ENCODE measurements at places on chromosomes 5 and 9. TPM values are rescaled to one million over a fixed set of nuclear protein-coding genes. Genes with fewer than 3 reads are reported as not detected.

Gene PCDHA1
- total RNA-seq = not detected

Gene CARD9
- 5.1 TPM for total RNA-seq

Gene PCDHAC1
- 0.29 TPM for total RNA-seq

Gene PLAC8L1
- total RNA-seq = not detected

Gene NRARP
- total RNA-seq = under 0.01 TPM

Gene MEF2C
- total RNA-seq = 9.4 TPM

Gene CYSRT1
- total RNA-seq = 1.1 TPM

Gene SHISAL2B
- not detected for total RNA-seq

Gene FAM240B
- not detected for total RNA-seq

Gene AJM1
- total RNA-seq = 0.88 TPM

Gene SPARC
- 4,600 TPM for total RNA-seq

DNA sequence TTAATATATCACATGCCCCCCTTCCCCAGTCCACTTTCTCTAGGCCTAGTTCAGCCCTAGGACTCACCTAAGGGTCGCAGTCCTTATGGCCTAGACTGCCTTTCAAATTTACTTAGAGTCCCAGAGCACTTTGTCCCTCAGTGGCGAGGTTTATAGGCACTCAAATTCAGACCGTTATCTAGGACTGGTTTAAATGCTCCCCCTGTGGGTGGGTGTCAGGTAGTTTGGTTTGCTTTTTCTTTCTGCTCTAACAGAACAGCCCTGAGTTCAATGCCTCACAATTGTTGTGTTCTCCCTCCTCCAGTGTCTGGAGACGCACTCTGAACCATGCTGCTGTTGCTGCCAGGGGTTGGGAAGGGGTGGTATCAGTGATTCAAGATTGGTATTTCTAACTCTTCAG is 317.1 kb downstream of the MAT2B start:
- no peak for DNase-seq

GRCh38 chr9:110114859-110115201 is 93.1 kb downstream of the C9orf152 start:
- no peak for DNase-seq

DNA sequence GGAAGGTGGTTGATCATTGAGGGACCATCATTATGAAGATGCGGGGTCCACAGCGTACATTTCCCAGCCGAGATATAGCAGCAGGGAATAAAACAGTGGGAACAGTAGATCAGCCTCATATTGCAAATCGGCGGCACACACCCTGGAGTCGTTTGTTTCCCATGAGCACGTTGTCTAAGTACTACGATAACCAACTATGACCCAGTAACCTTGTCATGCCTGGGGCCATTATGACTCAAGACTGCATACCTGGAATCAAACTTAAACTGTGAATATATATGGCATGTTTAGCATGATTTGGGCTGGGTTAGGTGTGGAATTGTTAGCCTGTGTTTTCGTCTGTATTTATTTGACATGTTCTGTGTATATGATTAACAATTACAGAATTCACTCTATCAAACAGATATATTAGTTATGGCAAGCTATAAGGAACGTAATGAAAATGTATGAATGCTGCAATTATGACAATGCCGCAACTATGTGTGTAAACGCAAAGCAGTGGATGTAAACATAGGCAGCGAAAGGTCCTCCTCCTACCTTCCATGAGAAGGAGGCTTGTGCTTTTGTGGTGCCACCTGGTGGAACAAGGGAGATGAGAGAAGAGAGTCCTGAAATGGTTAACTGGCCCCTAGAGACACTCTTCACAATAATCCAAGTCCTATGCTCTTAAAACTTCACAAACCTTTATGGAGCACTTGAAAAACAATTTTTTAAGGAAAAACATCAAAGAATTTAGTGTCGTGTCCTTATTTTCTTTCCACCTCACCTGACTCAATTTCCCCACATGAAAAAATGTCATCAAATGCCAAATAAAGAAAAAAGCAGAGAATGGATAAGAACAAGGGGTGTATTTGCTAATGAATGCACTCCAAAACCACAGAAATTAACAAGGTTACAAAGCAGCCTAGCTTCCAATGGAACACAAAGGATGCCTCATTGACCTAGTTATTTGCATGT is 47.1 kb downstream of the SEMA5A start:
- no peak for DNase-seq

- DNase-seq = no peak
These were observed 421.3 kb downstream of the CETN3 start for GRCh38 chr5:89988129-89988810.

DNA sequence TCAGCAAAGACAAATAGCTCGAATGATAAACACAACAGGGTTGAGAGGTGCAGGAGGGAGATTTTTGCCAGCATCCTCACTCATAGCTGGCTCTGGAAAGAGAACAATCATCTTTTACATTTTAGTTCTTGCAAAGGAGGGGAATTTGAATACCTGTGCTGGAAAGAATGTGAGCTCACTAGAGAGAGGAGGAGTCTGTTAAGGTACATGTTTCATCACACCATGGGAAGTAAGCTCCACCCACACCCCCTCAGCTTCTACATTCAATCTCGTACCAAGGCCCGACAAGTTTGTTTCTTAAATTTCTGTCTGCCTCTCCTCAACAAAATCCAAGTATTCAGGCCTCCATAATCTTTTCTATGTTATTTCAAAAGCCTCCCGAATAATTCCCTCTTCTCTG is 254.6 kb downstream of the BRINP1 start:
- no peak for DNase-seq

DNA sequence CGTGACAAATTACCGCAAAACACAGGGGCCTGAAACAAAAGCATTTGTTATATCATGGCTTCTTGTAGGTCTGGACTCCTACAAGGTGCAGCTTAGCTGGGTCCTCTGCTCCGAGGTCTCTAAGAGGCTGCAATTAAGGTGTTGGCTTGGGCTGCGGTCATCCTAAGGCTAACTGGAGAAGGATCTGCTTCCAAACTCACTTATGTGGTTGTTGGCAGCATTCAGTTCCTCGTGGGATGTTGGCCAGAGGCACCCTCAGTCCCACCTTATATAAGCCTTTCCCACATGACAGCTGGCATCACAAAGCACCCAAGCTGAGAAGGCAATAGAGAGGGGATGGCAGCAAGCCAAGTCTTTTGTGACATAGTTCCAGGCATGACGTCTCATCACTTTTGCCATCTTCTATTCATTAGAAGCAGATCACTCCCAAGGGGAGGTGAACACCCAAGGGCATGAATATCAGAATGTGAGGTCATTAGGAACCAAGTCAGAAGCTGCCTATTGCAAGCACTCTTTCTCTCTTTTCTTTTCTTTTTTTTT is 47.9 kb upstream of the ZBTB43 start:
- DNase-seq = no peak

DNA sequence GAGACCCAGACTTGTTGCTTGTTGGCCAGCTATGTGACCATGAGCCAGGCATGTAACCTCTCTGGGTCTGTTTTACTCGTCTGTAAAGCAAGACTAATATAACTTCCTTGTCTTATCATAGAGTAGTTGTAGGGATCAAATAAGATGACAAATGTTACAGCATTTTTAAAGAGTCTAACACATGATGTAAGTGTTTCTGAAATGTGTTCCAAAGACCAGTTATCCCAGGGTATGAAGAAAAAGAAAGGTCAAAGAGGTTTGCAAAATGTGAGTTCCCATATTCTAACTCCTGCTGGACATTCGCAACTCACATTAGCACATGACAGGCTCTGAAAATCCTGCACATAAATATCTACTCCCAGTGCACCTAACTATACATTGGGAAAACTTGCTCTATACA is 28.5 kb upstream of the MATR3 start:
- DNase-seq = no peak

DNA sequence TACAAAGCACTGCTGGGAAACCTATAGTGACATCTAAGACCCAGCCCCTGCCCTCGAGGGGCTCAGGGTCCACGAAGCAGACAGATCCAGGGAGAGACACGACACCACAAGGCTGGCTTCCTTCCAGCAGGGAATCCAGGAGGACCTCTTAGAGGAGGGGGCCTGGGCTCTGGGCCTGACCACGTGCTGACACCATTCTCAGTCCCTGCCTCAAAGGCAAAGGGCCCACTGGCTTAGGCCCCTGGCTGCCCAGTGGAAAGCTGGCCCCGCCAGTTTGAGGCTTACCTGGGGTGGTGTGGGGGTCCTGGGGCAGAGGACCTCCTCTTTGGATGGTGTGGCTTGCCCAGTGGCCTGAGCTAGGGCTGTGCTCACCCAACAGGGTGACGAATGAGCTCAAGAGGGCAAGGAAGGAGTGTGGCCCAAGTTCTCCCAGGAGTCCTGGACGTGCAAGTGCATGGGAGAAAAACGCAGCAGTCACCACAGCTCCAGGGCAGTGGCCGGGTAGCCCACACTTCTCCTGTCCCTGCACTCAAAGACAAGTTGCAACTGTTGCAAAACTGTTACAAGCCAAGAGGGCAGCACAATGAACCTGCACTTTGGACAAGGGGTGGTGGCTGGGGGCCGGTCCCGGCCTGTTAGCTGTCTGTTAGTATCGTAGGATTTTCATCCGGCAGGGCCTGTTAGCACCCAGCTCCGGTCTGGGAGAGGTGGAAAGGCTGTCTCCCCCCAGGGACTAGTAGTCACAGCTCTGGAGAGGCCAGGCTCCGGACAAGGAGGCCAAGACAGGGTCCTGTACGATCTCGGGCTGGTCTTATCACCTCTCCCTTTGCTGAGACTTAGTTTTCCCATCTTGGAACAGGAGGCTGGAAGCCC is 1.5 kb upstream of the SARDH start:
- peak; percentile 50 for DNase-seq

DNA sequence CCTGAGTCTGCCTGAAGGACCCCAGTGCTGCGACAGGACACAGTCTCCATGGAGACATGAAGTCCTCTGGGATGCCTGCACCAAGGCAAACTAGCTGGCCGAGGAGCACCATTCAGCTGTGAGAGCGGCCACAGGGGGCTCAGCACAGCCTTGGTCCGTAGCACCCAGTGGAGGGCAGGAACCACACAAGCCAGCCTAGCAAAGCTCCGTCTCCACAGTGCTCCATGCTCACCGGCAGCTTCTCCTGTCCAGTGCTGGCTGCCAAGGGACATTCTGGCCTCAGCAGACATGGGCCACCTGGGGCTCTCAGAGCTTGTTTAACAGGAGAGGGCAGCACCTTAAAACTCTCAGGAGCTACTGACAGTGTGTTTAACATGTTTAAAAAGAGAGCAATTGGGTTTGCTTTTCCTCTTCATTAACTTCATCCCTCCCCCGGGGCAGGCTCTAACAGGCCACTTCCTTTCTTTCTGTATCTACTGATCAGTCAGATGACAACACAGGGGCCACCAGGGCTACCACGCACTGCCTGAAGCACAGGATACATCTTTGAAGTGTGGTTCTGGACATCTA is 57.0 kb downstream of the SECISBP2 start:
- peak; percentile 46 for DNase-seq

DNA sequence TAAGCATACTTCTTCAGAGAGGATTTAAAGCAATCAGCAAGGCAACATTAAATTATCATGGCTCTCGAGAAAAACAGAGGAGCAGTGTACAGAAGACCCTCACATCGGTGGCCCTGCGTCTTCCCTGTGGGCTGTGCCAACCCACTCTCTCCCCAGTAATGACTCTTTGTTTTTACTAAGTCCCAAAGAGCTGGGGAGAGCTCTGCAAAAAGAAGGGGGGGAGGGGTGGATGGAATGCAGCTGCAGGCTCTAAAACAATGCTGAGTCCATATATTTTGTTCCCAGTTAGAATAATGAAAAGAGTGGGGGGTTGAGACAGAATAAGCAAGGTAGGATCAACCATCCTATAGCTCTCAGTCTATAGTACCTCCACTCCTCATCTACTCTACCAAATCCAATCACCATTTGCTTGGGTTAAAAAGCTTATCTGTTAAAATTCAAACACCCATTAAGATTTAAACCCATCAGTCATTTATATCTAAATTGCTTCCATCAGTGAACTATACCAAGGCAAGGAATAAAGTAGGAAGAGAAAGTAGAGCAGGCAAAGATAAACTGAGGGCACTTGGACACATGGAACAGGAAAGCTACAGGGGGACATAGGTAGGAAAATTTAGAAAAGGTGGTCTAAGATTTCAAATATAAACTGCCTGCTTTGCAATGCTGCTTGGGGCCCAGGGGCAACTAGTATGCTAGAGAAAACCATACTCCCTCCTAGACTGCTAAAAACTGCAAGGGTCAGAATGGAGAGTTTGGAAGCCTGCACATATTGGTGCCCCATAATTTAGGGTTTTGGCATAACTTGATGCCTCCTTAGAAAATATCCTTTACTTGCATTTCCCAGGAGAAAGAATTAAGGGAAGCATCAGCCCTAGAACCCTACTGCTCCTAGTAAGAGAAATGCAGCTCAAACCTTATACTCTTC is 20.6 kb downstream of the ELL2 start:
- no peak for DNase-seq

- no peak for DNase-seq
These were observed 125.0 kb upstream of the PITX1 start for GRCh38 chr5:135158982-135159381.

DNA sequence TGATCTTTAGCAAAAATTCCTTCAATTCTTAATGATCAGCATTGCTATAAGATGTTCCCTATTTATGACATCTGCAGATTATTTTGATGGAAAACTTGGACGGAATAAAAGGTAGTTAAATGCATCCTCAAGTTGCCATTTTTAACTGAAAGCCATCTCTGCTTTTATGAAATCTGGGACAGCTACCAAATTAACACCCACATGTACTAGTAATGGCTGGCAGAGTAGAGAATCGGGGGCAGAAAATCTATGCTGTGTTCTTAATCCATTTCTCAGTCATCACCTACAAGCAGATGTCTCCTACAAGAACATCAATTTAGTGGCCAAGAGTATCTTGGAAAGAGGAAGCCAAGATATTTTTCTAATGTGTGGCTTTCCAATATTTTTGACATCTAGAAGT is 22.1 kb upstream of the C9orf57 start:
- DNase-seq = no peak

DNA sequence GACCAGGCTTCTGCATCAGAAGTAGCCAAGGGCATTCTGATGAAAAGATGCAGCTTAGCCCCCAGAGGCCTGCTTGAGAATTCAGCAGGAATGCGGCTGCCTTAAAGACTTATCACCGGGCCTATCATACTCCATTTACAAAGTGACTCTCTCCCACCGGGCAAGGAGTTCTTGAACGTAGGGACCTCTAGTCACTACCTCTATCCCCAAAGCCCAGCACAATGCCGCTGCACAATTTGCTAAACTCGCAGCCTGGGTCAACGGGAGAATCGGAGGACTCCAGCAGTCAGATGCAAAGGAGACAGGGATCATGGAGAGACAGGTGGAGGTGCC is 661 bp downstream of the PDCL start:
- no peak for DNase-seq

DNA sequence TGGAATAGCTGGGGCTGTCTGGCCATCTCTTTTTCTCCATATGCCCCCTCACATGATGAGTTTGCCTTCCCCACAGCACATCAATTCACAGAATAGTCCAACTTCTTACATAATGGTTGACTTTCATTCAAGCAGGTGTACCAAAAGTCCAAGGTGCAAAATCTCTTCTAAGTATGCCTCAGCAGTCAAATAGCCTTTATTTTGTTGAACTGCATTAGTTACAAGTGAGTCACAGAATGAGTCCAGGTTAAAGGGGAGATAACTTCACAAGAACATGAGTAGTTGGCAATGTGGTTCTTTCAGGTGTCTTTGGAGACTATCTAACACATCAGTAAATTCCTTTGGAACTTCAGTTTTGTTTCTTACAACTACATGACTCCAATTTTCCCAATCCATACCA is 672.5 kb downstream of the PRELID2 start:
- no peak for DNase-seq

GRCh38 chr9:129007766-129008468 is 20.2 kb downstream of the SH3GLB2 start:
- peak; percentile 25 for DNase-seq

- no peak for DNase-seq
These were observed 546.6 kb upstream of the PTPRD start for GRCh38 chr9:11159318-11159862.

Measured in osteoblast (primary cell).